ENCODE measurements at places on chromosomes 3 and 15.

DNA sequence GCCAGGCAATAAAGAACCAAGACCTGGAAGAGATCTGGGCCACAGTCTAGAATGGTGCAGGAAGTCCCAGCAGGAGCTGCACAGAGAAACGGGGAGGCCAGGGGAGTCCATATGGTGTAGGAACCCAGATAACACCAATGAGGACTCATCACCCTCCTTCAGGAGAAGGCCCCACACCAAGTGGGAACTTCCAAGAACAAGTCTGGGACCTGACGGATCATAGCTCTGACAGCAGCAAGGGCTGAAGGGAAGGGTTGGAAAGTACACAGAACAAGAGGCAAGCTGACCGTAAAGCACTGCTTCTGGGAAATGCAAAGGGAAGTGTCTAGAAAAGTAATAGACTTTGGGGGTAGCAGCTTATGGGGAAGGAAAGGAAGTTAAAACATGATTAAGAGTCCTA, 34.5 kb downstream of the ANO10 start:
- no peak for DNase-seq

GRCh38 chr3:187208159-187208558, 10.9 kb downstream of the RTP1 start:
- no peak for DNase-seq

GRCh38 chr3:138946663-138947494, at the start of the genes FOXL2 and FOXL2NB:
FOXL2 (minus strand) TSS chr3:138947137; CDS start chr3:138946722, 415 bp downstream.
FOXL2NB (plus strand) TSS chr3:138947217; CDS start chr3:138947365, 148 bp downstream.
- peak; percentile 77 for DNase-seq

- DNase-seq: no peak
Measured at GRCh38 chr3:132867526-132867925, 145.3 kb upstream of the NPHP3 start.

- DNase-seq: no peak
Measured at GRCh38 chr15:48355377-48355776, 24.1 kb downstream of the DUT start.
